ENCODE measurements at places on chromosomes 11 and 22.

DNA sequence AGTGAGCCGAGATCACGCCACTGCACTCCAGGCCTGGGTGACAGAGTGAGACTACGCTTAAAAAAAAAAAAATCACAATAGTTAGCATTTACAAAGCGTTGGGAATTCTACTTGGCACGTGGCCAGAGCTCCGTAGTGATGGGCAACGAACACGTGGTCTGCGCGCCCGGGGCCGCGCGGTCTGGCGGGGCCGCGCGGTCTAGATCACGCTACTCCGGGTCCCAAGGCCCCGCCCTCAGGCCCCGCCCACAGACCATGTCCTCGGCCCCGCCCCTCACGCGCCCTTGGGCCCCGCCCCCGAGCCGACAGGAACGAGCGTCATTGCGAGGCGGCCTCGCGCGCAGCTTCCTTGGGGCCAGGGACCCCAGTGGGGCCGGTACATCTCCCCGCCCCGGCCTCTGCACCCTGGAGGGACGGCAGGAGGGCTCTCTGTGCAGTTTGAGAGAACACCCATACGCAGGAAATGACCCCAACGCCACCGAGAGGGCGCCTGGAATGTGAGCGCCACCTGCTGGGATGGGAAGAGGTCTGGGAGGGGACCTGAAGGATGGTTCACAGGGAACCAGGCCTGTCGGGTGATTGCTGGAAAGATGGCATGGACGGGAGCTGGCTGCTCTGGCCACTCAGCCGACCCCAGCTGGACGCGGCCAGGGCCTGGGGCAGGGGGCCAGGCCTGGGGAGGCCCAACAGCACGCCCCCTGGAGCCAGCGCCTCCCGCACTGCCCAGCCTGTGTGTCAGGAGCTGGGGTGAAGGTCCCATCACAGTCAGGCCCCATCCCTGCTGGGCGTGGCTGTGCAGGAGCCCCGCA lies 2.0 kb upstream of the PTDSS2 start:
- peak; percentile 98 for DNase-seq

- DNase-seq: no peak
Observed at GRCh38 chr22:39748877-39749276, 144.7 kb downstream of the ENTHD1 start.

DNA sequence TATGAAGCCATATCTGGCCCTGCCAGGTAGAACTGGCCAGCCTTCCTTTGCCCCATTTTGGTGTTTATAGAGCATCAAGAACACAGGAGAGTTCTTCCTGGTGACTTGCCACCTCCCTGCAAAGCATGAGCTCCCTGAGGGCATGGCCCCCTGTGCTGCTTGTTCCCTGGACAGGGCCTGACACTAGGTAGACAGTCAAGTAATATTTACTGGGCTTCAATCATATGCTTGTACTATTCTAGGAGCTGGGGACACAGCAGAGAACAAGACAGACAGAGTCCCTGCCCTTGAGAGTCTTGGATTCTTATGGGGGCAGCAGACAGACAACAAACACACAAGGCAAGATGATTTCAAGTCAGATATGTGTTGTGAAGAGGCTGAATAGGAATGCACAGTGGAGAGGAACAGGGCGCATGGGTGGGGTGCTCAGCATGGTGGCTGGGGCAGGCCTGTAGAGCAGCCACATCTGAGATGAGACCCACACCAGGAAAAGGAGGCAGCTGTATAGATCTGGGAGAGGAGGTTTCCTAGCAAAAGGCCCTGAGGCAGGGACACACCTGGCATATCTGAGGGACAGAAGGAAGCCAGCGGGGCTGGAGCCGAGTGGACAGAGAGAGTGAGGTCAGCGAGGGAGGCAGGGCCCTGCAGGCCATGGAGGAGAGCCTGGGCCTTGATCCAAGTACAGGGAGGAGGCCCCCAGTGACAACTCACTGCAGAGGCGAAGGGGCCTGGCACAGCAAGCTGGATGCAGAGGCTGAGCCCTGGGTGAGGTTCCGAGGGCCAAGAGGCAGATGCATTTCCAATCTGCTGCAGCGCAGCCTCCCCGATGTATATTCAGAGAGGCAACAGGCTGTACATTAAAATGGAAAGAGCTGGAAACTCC lies 10.2 kb upstream of the CBX6 start:
- DNase-seq: peak; percentile 62

- no peak for DNase-seq
Observed at GRCh38 chr22:20380486-20380885, 13.5 kb upstream of the ZNF74 start.

GRCh38 chr11:18834754-18835466 lies 43.3 kb upstream of the PTPN5 start:
- DNase-seq: no peak

DNA sequence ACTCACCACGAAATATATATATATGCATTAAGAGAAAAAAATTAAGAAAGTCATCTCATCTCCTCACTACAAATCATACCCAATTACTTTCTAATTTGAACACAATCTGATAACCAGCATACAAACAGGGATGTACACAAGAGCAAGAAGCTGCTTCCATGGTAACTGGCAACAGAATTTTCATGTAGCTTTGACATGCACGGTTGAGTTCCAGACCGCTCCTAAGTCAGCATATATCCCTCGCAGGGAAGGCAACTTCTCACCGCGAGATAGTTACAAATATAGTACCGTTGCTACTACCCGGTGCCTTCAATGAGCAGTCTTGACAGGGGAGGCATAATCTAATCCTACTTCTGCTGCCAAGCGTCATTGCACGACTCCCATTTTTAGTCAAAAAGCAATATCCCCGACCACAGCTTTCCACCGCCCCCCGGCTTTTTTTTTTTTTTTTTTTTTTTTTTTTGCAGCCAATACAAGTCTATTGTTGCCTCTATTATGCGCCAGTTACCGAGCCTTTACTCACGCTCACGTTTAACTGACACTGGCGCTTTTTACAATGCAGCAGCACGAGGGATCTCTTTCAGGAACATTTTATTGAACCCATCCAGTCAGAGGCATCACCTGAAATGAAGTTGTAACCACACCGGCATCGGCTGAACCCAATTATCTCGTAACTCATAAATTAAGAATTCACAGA lies 2.2 kb downstream of the CADM1 start:
- DNase-seq: no peak

GRCh38 chr11:63931045-63931444 lies 7.8 kb upstream of the NAA40 start:
- DNase-seq: no peak

DNA sequence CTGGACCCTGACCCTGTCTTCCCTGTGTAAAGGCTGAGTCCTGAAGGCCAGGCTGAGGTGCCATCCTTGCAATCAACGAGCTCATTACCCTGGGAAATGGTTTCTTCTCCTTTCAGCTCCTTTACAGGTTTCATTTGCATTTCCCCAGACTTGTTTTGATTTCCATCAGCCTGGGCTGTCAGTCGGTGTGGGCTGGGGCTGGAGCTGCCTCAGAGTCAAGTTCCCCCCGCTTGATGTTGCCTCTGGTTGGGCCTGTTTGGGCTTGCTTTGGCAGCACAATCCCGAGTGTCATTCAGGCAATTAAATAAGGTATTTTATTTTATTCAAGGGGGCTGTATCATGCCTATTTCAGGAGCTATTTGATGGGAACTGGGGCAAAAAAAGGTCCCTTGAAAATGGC lies 424.9 kb downstream of the INSC start:
- DNase-seq: no peak

DNA sequence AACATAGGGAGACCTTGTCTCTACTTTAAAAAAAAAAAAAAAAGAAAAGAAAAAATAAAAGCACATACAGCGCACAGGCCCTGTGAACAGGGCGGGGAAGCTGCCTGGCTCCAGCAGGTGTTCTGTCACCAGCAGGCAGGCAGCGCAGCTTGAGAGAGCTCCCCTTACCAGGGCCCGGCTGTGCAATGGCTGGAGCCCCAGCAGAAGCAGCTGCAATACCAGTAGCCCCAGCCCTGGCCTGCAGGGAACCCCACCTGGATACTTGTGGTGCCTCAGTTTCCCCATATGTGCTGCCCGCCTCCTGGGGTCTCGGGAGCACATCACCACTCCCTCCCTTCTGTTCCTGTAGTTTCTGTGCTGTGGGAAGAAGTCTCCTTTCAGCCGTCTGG lies 12.3 kb downstream of the TSPAN32 start:
- DNase-seq: no peak

GRCh38 chr11:126123686-126124085 lies 61.0 kb upstream of the CDON start:
- no peak for DNase-seq

DNA sequence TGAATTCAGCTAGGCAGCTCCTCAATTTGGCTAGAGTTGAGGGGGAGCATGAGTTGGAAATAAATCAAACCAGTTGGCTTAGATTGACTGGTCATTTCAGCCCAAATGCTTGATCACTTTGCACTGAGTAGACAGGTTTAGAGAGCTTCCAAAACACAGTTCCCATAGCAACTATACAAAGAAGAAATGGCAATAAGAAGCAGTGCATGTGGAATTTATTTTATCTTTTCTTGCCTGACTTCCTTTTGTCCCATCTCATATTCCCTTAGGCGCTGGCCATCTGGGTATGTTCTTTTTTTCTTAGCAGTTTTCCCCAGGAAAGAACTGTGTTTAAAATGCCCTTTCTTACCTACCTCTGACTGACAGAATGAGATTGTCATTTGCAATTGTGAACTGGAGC lies 38.7 kb upstream of the C11orf87 start:
- no peak for DNase-seq

- DNase-seq: no peak
Observed at GRCh38 chr11:10990160-10990559, 132.3 kb upstream of the ZBED5 start.

- no peak for DNase-seq
Observed at GRCh38 chr11:45259592-45259991, 26.5 kb downstream of the SYT13 start.

GRCh38 chr22:16601437-16602223 lies 9.0 kb upstream of the CCT8L2 start:
- DNase-seq: peak; percentile 52

DNA sequence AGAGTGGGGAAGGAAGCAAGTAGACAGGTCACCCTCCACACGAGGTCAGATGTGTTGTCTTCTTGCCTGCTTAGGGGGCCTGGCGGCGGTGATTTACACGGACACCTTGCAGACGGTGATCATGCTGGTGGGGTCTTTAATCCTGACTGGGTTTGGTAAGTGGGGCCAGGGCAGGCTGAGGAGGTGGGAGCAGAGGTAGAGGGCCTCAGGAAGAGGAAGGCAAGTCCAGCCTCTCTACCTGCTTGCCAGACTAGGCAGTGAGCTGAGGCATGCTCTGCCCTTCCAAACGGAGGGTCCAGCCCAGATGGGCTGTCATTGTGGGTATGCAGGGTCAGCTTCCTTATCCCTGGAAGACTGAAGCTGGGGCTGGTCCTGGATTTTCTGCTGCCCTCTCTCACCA lies 39.9 kb downstream of the SLC5A1 start:
- no peak for DNase-seq

GRCh38 chr11:445765-446588 lies 4.1 kb upstream of the PTDSS2 start:
- DNase-seq: peak; percentile 34

- peak; percentile 11 for DNase-seq
Observed at GRCh38 chr11:17496406-17496805, 19.8 kb upstream of the ABCC8 start.

- no peak for DNase-seq
Observed at GRCh38 chr11:122653916-122654585, 1.5 kb upstream of the UBASH3B start.

DNA sequence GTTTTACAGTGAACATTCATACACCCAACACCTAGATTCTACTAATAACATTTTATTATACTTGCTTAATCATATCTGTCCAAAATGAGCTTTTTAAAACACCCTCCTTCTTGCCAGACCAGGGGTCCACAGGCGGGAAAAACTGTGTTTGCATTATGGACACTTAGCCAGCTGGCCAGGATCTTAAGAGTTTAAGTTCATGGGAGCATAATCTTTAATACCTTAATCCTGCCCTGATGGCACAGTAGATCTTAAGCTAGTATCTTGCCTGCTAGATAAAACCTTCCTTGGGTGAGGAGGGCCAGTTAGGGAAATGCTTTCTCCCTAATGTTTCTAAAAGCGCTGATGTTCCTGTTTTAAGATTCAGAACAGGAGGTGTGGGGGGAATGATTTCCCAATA lies 13.1 kb upstream of the CCDC134 start:
- DNase-seq: no peak

All from Right ventricle myocardium superior (tissue), 1 donor.